Right renal cortex interstitium (tissue), 3 donors: ENCODE measurements at places on chromosomes 4 and X. TPM values are rescaled to one million over a fixed set of nuclear protein-coding genes. Genes with fewer than 3 reads are reported as not detected.

Gene IDUA
- polyA plus RNA-seq, result 10.4 TPM

Gene NRK
- 14.8 TPM for polyA plus RNA-seq

Gene CT83
- not detected for polyA plus RNA-seq

Gene BMPR1B
- 25.3 TPM for polyA plus RNA-seq

Gene CWH43
- polyA plus RNA-seq, result 6.9 TPM

Gene GAB3
- 1.9 TPM for polyA plus RNA-seq

Gene FHDC1
- 3.6 TPM for polyA plus RNA-seq

Gene FANCB
- polyA plus RNA-seq, result 3.8 TPM

- DNase-seq, result no peak
Measured at GRCh38 chr4:4763822-4764557, 95.5 kb upstream of the MSX1 start.

- DNase-seq, result no peak
Measured at GRCh38 chr4:30721185-30722091, 1.3 kb downstream of the PCDH7 start.

DNA sequence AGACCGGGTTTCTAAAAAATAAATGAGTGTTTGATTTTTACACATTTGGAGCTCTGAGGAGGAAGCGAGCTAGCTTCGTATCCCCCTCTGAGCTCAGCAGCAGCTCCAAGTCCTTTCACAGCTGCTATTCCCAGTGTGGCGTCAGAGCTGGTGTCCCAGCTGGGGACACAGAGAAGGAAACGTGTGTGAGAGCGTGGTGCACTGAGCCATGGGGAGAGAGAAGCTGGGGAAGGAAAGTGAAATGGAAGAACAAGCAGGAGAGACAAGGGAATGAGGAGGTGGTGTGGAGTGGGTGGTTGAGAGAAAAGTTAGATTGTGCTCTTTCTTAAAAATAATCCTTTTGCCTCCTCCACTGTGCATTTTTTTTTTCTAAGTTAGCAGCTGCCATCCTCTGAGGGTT, 79.5 kb upstream of the SLC4A4 start:
- DNase-seq, result no peak

DNA sequence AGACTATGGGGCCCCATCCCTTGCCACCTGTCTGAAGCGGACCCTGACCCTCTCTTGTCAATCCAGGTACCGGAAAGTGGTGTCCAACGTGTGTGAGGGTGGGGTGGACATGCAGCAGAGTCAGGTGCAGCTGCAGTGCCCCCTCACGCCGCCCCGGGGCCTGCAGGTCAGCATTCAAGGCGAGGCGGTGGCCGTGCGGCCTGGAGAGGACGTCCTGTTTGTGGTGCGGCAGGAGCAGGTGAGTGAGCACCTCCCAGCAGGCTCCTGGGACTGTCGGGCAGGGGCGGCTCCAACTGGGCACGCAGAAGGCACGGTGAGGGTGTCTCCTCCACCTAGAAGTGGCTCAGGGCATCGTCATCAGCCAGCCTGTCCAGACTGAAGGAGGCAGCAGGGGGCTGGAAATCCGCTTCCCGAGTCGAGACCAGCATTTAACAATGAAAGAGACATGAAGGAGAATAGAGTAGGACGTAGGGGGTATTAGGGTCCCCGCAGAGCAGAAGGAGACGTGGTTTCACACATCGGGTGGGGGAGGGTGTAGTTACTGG, 221.6 kb downstream of the AFAP1 start:
- no peak for DNase-seq

GRCh38 chr4:142713282-142714030, 132.6 kb downstream of the INPP4B start:
- no peak for DNase-seq

GRCh38 chrX:39854772-39855747, 242.7 kb downstream of the BCOR start:
- DNase-seq, result no peak

GRCh38 chr4:84583876-84584380, 1.0 kb downstream of the CDS1 start:
- DNase-seq, result no peak

GRCh38 chr4:123558865-123559264, 162.3 kb downstream of the SPRY1 start:
- DNase-seq, result no peak

DNA sequence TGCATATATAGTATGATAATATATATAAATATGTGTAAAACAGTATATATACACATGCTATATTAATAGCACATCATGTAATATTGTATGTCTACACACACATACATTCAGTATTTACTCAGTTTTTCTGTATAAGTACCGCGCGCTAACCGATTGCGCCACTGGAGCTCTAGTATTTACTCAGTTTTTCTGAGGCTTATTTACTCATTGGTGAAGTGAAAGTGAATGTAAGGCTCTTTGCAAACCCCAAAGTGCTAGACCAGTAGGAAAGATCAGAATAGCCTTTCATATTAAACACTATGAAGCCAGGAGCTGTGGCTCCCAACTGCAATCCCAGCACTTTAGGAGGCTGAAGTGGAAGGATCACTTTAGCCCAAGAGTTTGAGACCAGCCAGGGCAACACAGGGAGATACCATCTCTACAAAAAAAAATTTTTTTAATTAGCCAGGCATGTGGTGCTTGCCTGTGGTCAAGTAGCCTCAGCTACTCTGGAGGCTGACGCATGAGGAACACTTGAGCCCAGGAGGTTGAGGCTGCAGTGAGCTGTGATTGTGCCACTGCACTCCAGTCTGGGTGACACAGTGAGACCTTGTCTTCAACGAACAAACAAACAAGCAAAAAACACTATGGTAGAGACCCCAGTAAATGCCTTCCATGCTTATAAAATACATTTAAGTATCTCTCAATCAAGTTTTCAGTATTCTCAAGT, 125.8 kb downstream of the KIT start:
- DNase-seq, result no peak

GRCh38 chr4:3362431-3363287, 69.8 kb downstream of the RGS12 start:
- DNase-seq, result no peak

GRCh38 chr4:42942216-42942615, 49.7 kb downstream of the GRXCR1 start:
- no peak for DNase-seq

- DNase-seq, result no peak
Measured at GRCh38 chrX:119721487-119721886, 28.5 kb upstream of the SEPTIN6 start.

- peak; percentile 83 for DNase-seq
Measured at GRCh38 chr4:153791746-153792617, 3.1 kb upstream of the SFRP2 start.

- DNase-seq, result no peak
Measured at GRCh38 chr4:22129454-22130029, 181.0 kb upstream of the KCNIP4 start.

DNA sequence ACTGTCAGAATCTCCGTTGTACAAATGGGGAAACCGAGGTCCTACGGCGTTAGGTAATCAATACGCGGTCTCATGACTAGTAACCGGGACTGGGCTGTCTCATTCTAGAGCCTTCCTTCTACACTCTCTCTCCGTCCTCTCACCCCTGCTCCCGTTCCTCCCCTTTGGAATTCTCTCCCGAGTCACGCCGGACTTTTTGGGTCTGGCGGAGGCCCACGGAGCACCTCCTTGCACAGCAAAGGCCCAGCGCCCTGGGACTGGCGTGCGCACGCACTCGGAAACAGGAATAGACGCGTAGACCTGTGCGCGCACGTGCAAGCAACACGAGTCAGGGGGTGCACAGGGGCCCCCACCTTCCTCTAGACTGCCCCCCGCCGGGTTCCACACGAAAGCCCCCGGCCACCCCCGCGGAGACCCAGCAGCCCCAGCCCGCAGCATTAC, 361 bp downstream of the QDPR start:
- DNase-seq, result no peak

DNA sequence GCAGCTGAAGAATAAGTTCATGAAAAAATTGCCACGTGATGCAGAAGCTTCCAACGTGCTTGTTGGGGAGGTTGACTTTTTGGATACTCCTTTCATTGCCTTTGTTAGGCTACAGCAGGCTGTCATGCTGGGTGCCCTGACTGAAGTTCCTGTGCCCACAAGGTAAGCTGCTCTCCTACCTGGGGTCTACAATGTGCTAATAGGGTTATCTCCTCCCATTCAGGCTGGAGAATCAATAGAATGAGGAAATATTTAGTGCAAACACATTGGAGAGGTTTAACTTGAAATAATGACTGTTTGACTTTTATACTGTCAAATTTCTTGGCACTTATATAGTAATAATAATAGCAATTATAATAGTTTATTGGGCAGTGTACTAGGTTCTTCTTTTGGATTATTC, 101.8 kb downstream of the SLC4A4 start:
- DNase-seq, result no peak

- DNase-seq, result no peak
Measured at GRCh38 chr4:5976921-5977320, 41.3 kb downstream of the C4orf50 start.

DNA sequence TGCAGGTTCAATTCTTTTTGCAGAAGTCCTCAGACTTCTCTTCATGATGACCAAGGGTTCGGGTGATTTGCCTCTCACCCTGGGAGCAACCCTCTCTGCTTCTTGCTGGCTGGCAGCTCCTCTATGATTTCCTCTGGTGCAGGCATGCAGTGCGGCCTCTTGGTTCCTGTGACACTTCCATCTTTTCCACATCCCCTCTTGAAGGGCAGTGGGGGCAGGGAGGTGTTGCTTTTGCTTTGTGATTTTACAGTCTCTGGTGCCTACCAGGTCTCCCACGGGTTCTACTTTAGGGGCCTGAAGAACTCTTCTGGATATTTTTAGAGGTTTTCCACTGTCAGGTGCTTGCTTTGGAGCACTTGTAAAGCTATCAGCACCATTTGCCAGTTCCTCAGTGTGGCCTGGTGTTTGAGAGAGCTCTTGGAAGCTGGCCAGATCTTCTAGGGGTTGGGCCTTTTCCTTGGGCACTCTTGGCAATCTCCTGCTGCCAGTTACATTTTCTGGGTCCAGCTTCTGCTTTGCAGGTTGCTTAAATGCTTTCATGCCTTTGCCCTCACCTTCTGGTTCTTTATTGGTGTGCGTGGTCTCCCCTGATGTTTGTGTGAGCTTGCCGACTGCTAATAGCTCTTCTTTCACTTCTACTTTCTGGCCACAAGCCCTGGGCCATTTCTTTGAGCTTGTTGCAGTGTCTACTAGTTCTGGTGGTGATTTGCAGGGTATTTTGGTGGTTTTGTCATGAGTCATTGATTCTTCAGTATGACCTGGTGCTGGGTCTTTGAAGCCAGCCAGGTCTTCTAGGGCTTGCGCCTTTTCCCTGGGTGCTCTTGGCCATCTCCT, 11.5 kb upstream of the CHST7 start:
- no peak for DNase-seq

- no peak for DNase-seq
Measured at GRCh38 chr4:111204797-111205196, 581.9 kb upstream of the PITX2 start.

- no peak for DNase-seq
Measured at GRCh38 chr4:7322166-7322991, 112.4 kb downstream of the PSAPL1 start.
